ENCODE measurements at places on chromosomes 4 and X. TPM values are rescaled to one million over a fixed set of nuclear protein-coding genes. Genes with fewer than 3 reads are reported as not detected.

Gene SHROOM3
- 3.3 TPM for total RNA-seq

DNA sequence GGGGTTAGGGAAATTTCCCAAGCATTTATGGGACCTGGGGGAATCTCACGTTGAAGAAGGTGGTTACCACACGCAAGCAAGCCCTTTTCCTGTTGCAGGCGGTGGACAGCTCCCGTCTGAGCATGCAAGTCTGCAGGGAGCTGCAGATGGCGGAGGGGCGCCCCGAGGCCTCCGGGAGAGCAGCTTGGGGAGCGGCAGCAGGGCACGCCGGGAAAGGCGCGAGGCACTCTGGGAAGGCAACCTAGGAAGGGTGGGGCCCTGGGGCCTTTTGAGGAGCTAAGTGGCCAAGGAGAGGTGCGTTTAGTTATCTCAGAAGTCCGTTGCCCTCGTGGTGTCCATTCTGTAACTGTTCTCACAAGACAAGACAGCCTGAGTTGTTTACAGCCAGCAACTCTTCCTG lies 57.0 kb upstream of the SLC25A4 start:
- no peak for DNase-seq

- DNase-seq: no peak
Observed at GRCh38 chrX:29308726-29309125, 721.5 kb downstream of the IL1RAPL1 start.

DNA sequence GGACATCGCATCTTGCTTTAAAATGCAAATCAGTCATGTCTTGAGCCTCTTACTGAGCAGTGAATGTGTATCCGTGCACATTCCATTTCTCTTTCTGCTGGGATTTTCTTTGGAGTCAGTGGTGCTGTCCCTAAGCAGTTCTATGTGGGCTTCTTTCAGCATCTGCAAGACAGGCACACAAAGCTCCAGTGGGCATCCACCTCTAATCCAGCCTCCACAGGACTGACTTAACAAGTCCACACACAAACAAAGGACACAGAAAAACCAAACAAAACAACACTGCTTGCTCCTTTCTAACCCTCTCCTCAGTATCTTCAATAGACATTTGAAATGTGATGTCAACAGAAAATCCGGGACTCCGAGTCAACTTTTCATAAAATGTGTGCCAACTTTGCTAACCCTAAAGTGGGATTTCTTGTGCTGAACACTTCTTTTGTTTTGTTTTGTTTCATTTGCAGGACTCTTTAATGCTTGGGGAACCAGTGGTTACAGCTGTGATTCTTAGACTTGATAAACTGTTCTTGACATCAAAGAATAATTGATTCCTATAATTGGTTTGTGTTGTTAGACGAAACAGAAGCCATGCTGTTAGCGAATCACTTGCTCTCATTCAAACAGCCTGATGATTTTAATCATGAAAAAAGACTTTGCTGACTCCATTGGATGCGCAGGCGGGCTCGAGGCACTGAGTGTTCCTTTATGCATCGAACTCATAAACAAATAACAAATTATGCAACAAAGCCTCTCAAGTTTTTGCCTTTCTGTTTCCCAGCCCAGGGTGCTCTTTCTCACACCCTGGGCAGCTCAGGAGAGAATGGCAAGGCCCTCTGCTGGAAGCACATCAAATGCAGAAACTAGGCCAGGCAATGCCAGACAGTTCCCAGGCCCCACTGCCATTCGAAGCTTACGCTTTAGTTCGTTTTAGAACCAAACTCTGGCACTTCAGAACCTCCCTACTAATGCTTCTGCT lies 20.1 kb downstream of the ETNPPL start:
- DNase-seq: no peak

Gene ADH6
- not detected for total RNA-seq

Gene PLK4
- total RNA-seq: 33.5 TPM

Data from pulmonary artery endothelial cell (primary cell).